ENCODE measurements at places on chromosomes 5 and 9. TPM values are rescaled to one million over a fixed set of nuclear protein-coding genes. Genes with fewer than 3 reads are reported as not detected.

GRCh38 chr9:137311986-137312851, 10.1 kb upstream of the NRARP start:
- peaks cover 7% of the 10 kb centered on the region for H3K4me1 ChIP-seq
- no peaks in the 10 kb centered on the region for H3K36me3 ChIP-seq
- H3K4me3 ChIP-seq = no peak overlapping the region
- DNase-seq = no peak
- H3K27me3 ChIP-seq = no peaks in the 10 kb centered on the region

GRCh38 chr5:81679885-81680284, 71.0 kb downstream of the SSBP2 start:
- H3K4me1 ChIP-seq = peaks cover 3% of the 10 kb centered on the region
- peaks cover 67% of the 10 kb centered on the region for H3K36me3 ChIP-seq
- H3K27ac ChIP-seq = no peak overlapping the region
- no peak overlapping the region for H3K4me3 ChIP-seq
- no peaks in the 10 kb centered on the region for H3K27me3 ChIP-seq

The FAM78A gene
- 0.64 TPM for total RNA-seq

GRCh38 chr9:72827950-72828731, 124.7 kb downstream of the ALDH1A1 start:
- no peak overlapping the region for H3K4me3 ChIP-seq
- H3K36me3 ChIP-seq = no peaks in the 10 kb centered on the region
- H3K27me3 ChIP-seq = no peaks in the 10 kb centered on the region
- peaks cover 15% of the 10 kb centered on the region for H3K4me1 ChIP-seq
- H3K27ac ChIP-seq = peak overlapping the region; percentile 16

The OR13C4 gene
- total RNA-seq = not detected

The SLC34A3 gene
- total RNA-seq = 0.27 TPM

The IL13 gene
- total RNA-seq = 0.50 TPM

DNA sequence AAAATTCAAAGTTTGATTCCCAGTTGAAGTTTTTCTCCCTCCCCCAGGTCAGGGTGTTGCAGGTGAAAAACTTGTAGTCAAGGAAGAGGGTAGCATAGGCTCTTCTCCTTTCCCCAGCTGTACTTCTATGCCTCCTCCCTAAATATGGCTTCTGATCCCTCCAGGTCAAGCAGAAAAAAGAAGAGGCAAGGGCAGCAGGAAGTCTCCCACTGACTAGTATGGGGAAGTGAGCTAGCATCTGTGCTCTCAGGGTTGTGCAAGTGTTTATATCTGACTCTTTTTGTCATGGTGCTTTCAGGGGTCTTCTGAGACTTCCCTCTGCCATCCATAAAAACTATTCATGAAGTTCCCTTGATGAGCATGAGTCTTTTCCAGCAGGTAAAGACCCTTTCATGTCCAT, 76.0 kb downstream of the ATPSCKMT start:
- no peak overlapping the region for H3K4me3 ChIP-seq
- no peaks in the 10 kb centered on the region for H3K36me3 ChIP-seq
- no peak for DNase-seq
- H3K27ac ChIP-seq = no peak overlapping the region
- no peaks in the 10 kb centered on the region for H3K27me3 ChIP-seq

The LRRC14B gene
- total RNA-seq = 0.27 TPM

- peaks cover 12% of the 10 kb centered on the region for H3K36me3 ChIP-seq
- H3K4me1 ChIP-seq = peaks cover 35% of the 10 kb centered on the region
- no peaks in the 10 kb centered on the region for H3K27me3 ChIP-seq
- H3K4me3 ChIP-seq = no peak overlapping the region
- no peak for DNase-seq
- no peak overlapping the region for H3K27ac ChIP-seq
Observed at GRCh38 chr9:129888293-129889121, 53.2 kb downstream of the USP20 start.

The CD274 gene
- total RNA-seq = 0.29 TPM

The SEMA6A gene
- total RNA-seq = 129 TPM

DNA sequence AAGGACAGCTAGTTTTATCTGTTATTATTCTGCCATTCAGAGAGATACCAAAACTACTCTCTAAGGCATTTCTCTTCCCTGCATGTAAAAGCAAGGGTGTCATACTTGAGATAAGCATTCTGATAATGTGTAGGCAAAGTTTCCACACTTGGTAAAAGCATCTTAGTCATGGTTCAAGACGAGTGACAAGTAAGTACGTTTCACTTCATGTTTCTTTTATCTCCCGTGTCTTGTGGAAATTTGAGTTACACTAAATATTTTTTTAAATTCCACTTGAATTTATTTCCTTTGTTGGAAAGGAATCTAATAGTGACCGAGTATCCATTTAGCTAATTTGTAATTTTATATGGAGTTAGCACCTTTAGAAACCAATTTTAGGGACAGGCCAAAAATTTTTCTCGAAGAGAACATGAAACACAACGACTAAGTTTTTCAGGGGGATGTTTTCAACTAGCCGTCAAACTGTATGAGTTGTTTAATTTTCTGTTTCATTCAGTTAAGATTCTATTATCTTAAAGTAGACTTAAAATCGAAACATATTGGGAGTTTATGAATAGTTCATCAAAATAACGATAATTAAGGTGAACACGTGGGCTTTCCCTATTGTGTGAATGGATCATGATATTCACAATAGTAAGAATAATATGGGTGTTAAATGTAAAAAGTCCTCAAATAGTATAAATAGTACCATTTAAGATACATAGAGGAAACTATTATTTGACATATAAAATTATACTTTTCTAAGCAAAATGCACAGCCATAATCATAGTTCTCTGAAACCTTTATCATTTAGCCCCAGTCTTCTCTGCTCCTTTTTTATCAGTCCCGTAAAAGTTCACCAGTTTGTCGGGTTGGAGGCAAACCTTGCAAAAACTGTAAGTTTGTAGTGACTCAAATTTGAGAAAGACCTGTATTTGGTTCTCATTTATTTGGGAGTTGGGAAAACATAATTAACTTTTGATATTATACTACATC, 1.6 kb downstream of the RFESD start:
- H3K36me3 ChIP-seq = peaks cover 4% of the 10 kb centered on the region
- no peaks in the 10 kb centered on the region for H3K27me3 ChIP-seq
- peak overlapping the region; percentile 7 for H3K4me3 ChIP-seq

GRCh38 chr5:113166852-113167366, 190.3 kb downstream of the DCP2 start:
- DNase-seq = no peak
- H3K27me3 ChIP-seq = no peaks in the 10 kb centered on the region
- no peak overlapping the region for H3K4me3 ChIP-seq
- H3K27ac ChIP-seq = no peak overlapping the region
- no peaks in the 10 kb centered on the region for H3K36me3 ChIP-seq

DNA sequence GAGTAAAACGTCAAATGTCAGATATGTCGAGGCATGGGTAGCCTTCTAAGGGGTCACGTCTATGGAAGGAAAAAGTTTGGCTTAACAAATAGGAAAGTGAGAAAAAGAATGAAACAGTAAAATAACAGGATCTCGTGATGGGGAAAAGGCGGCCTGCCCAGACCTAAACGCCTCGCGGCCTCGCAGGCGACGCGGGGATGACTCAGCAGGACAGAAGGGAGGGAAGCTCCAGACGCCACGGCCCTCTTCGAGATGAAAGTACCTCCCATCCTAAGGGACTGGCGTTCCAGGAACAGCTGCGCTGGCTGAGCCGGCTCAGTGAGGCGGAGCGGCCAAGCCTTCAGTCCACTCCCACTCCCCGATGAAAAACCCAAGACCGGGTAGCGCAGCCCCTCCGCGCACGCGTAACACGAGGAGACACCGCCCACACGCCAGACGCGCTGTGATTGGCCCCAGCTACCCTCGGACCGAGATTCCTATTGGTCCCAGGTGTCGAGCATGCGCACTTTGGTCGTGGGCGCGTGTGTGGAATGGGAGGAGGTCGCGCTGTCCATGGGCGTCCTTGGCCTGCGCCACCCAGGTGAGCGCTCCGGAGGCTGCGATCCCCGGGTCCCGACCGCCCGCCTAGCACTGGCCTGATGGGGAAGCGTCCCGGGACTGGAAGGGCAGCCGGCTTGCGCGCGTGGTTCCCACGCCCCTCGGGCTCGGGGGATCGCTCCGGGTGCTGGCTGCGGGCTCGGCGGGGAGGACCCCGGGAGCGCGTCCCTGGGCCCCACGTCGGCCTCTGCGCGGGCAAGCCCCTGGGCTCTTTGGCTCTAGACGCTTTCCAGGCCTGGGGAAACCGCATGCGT, 588.5 kb downstream of the MTRR start:
- no peak overlapping the region for H3K27ac ChIP-seq
- DNase-seq = no peak
- H3K4me1 ChIP-seq = no peaks in the 10 kb centered on the region
- no peak overlapping the region for H3K4me3 ChIP-seq

The CENPH gene
- total RNA-seq = 14.8 TPM

DNA sequence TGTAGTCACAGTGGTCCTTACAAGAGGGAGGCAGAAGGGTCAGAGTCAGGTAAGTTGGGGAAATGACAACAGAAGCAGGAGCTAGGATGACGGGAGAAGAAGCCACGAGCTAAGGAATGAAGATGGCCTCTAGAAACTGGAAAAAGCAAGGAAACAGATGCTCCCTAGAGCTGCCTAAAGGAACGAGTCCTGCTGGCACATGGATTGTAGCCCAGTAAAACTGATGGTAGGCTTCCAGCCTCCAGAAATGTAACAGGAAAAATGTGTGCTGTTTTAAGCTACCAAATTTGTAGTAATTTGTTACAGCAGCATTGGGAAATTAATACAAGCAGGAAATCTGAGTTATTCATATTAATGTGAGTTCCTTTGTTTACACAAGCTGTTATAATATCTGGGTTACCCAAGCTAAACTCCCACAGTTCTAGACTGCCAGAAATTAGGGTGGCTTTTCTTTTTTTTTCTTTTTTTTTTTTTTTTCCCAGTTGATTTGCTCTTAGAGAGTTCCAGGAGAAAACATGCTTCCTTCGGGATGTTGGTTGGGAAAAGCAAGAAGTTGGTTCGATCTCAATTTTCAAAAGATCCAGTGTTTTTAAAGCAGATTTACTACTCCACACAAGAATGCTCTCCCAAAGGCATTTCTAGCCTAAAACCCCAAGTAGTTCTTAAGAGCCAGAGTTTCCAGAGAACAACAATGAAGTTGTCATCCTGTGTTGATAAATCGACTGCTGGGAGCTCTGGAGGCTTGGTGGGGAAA, 400.0 kb upstream of the SLC24A2 start:
- DNase-seq = no peak
- H3K36me3 ChIP-seq = no peaks in the 10 kb centered on the region

- no peak overlapping the region for H3K27ac ChIP-seq
- H3K4me3 ChIP-seq = no peak overlapping the region
- peaks cover 4% of the 10 kb centered on the region for H3K27me3 ChIP-seq
- peak; percentile 25 for DNase-seq
Observed at GRCh38 chr5:2899311-2899710, 147.8 kb upstream of the IRX2 start.

The STKLD1 gene
- total RNA-seq = 6.7 TPM

The INSL6 gene
- not detected for total RNA-seq

DNA sequence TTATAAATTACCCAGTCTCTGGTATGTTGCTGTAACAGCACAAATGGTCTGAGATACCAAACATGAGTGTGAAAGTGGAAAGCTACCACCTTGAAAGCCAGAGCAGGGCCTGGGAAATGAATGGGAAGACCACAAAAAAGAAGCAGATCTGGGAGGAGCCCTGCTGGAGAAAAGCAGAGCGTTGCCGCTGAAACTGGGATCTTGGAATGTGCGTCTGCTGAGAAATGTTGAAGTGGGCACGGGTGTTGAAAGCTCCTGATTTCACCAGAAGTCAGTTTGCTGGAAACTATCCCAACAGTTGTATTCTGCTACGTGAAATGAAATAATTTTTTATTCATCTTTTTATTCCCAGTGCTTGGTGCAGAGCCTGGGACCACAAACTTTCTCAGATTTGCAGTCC, 40.0 kb downstream of the NUDT12 start:
- no peak overlapping the region for H3K4me3 ChIP-seq
- H3K36me3 ChIP-seq = no peaks in the 10 kb centered on the region
- H3K27me3 ChIP-seq = no peaks in the 10 kb centered on the region
- H3K4me1 ChIP-seq = no peaks in the 10 kb centered on the region

DNA sequence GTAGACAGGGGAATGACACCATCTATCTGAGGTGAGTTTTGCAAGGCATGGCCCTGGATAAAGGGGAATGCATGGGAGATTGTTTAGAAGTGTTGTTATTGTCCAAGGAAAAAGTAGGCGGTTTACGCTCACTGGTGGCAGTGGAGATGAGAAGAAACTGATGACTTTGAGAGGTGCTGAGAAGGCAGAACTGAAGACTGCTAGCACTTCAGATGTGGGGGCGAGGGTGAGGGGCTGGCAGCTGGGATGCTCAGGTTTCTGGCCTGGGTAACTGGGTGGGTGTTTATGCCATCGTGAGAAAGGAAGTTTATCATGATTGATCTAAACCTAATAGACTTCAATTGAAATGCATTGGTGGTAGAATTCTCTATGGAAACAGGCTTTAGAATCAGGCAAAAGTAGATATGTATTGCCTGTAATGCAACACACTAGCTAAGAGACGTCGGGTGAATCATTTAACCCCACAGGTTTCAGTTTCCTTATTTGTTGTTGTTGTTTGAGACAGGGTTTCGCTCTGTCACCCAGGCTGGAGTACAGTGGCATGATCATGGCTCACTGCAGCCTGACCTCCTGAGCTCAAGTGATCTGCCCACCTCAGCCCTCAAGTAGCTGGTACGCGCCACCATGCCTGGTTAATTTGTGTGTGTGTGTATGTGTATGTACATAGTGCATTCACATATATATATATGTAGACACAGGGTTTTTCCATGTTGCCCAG, 123.5 kb downstream of the SLC24A2 start:
- H3K27me3 ChIP-seq = peaks cover 15% of the 10 kb centered on the region
- H3K4me1 ChIP-seq = no peaks in the 10 kb centered on the region
- DNase-seq = no peak
- no peak overlapping the region for H3K4me3 ChIP-seq

The PPP1R26 gene
- 27.9 TPM for total RNA-seq

GRCh38 chr5:74306845-74307244, 333.7 kb downstream of the ENC1 start:
- no peak for DNase-seq
- no peak overlapping the region for H3K4me3 ChIP-seq
- H3K27me3 ChIP-seq = no peaks in the 10 kb centered on the region

DNA sequence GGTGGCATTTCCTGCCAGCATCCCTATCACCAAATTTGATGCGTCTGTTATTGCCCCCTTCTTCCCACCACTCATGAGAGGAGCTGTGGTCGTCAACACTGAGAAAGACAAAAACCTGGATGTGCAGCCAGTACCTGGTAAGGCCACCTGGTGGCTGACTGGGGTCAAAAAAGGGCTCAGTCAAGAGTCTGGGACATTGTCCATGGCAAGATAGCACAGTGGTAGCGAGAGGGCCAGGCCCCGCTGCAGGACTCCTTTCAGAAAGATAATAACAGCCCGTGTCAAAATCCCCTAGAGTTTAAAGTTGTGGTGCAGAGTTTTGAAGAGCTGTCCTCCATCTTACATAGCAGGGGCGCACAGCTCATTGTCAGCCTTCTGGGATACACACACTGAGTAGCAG, 40.8 kb downstream of the CSF1R start:
- peaks cover 19% of the 10 kb centered on the region for H3K4me1 ChIP-seq
- H3K27ac ChIP-seq = no peak overlapping the region
- H3K4me3 ChIP-seq = no peak overlapping the region
- H3K27me3 ChIP-seq = no peaks in the 10 kb centered on the region
- DNase-seq = no peak

All from mesothelial cell of epicardium (in vitro differentiated cells).